Neural crest cell (in vitro differentiated cells): ENCODE measurements at places on chromosomes 4 and X.

- H3K4me1 ChIP-seq: no peaks in the 10 kb centered on the region
- DNase-seq: no peak
- H3K27ac ChIP-seq: no peak overlapping the region
- no peak overlapping the region for H3K4me3 ChIP-seq
- no peaks in the 10 kb centered on the region for H3K36me3 ChIP-seq
These were observed 99.9 kb upstream of the FMR1 start for GRCh38 chrX:147811803-147812202.

DNA sequence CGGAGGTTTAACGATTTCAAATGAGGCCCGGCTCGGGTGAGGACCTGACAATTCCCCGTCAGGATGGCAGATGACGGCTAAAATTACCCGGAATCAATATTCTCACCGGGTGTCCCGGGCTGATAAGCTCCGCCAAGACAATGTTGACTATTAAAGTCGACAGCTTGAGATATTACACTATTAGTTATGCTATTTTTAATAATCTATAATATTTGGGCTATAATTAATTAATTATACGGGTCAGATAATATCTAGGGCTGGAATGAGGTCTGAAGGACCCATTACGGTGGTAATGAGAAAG lies 9.4 kb upstream of the NKX1-1 start:
- H3K27ac ChIP-seq: no peak overlapping the region
- no peaks in the 10 kb centered on the region for H3K36me3 ChIP-seq

DNA sequence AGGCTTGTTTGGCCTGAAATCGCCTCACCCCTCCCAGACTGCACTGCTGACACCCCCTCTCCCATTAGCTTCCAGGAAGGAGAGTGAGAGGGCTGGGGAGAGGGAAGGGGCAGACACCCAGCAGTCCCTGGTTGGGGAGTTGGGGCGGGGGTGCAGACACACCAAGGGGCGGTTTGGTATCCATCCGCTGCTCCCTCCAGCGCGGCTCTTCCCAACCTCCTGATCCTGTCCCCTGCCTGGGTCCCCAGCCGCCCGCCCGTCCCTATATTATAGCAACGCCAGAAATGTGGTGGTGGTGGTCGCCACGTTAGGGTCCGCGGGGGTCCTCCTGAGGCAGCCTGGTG lies 24.9 kb downstream of the GPRASP3 start:
- DNase-seq: no peak
- H3K4me3 ChIP-seq: no peak overlapping the region
- H3K4me1 ChIP-seq: no peaks in the 10 kb centered on the region
- no peaks in the 10 kb centered on the region for H3K27me3 ChIP-seq

- no peak overlapping the region for H3K27ac ChIP-seq
- no peak overlapping the region for H3K4me3 ChIP-seq
- H3K4me1 ChIP-seq: peaks cover 3% of the 10 kb centered on the region
- no peak for DNase-seq
- H3K36me3 ChIP-seq: no peaks in the 10 kb centered on the region
These were observed 12.3 kb upstream of the SYTL5 start for GRCh38 chrX:37993837-37994619.

GRCh38 chr4:141131723-141132071 lies 1.6 kb downstream of the RNF150 start:
- no peak for DNase-seq
- H3K4me1 ChIP-seq: peaks cover 36% of the 10 kb centered on the region
- H3K27me3 ChIP-seq: peaks cover 37% of the 10 kb centered on the region
- H3K27ac ChIP-seq: no peak overlapping the region

- no peaks in the 10 kb centered on the region for H3K27me3 ChIP-seq
- H3K36me3 ChIP-seq: no peaks in the 10 kb centered on the region
- H3K4me1 ChIP-seq: peaks cover 12% of the 10 kb centered on the region
These were observed 10.7 kb downstream of the CAPN6 start for GRCh38 chrX:111259559-111259958.

DNA sequence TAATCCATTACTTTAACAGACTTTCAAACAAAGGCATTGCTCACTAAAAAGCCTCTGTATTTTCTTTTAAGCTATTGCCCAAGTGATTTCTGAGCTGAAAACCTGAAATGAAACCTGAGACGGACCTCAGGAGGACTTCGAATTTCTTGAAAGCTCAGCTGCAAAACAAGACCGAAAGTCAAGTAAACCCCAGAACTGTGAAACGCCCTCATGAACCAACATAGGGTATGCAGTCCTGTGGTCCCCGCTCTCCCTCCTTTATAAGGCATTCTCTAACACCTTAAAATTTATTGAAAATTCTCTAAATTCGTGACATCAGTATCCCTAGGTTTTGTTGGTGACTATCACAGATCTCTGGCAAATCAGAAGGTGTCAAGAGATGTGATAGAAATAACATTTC lies 91.8 kb downstream of the SHISA3 start:
- H3K36me3 ChIP-seq: no peaks in the 10 kb centered on the region
- H3K4me1 ChIP-seq: peaks cover 51% of the 10 kb centered on the region
- H3K4me3 ChIP-seq: no peak overlapping the region
- no peak for DNase-seq

DNA sequence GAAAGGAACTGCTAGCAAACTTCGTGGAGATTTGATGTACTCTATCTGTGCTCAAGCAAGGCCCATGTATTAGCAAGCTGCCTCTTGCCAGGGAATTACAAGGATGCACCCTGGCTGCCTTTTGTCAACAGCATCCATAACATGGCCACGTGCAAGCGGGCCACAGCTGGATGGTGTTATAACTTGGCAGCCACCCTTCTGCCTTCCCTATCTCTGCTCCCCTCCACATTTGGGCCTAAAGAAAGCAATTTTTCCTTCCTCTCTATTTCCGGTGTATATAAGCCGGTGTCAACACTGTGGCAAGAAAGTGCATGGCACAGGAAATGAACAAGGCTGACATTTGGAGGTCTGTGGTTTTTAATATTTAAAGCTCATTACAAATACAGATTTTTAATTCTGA lies 94.8 kb downstream of the CLNK start:
- no peaks in the 10 kb centered on the region for H3K36me3 ChIP-seq
- H3K4me3 ChIP-seq: no peak overlapping the region
- no peaks in the 10 kb centered on the region for H3K27me3 ChIP-seq
- DNase-seq: no peak

DNA sequence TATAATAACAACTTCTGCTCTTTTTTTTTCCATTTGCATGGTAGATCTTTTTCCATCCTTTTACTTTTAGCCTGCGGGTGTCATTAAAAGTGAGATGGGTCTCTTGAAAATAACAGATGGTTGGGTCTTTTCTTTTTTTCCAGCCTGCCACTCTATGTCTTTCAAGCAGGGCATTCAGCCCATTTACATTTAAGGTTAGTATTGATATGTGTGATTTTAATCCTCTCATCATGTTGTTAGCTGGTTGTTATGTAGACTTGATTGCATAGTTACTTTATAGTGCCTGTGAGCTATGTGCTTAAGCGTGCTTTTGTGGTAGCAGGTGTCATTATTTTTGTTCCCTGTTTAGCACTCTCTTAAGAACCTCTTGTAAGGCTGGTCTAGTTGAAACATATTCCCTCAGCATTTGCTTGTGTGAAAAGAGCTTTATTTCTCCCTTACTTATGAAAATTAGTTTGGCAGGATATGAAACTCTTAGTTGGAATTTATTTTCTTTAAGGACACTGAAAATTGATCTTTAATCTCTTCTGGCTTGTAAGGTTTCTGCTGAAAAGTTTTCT lies 326.1 kb downstream of the SH3BGRL start:
- DNase-seq: no peak
- no peak overlapping the region for H3K4me3 ChIP-seq
- no peaks in the 10 kb centered on the region for H3K36me3 ChIP-seq
- no peaks in the 10 kb centered on the region for H3K27me3 ChIP-seq
- H3K27ac ChIP-seq: no peak overlapping the region

- no peaks in the 10 kb centered on the region for H3K4me1 ChIP-seq
- no peak for DNase-seq
- H3K27ac ChIP-seq: no peak overlapping the region
- H3K27me3 ChIP-seq: peaks cover 26% of the 10 kb centered on the region
These were observed 14.5 kb downstream of the CSF2RA start for GRCh38 chrX:1283093-1283492.

- no peaks in the 10 kb centered on the region for H3K27me3 ChIP-seq
- H3K27ac ChIP-seq: no peak overlapping the region
These were observed 671.4 kb downstream of the ZNF674 start for GRCh38 chrX:45873781-45874180.

DNA sequence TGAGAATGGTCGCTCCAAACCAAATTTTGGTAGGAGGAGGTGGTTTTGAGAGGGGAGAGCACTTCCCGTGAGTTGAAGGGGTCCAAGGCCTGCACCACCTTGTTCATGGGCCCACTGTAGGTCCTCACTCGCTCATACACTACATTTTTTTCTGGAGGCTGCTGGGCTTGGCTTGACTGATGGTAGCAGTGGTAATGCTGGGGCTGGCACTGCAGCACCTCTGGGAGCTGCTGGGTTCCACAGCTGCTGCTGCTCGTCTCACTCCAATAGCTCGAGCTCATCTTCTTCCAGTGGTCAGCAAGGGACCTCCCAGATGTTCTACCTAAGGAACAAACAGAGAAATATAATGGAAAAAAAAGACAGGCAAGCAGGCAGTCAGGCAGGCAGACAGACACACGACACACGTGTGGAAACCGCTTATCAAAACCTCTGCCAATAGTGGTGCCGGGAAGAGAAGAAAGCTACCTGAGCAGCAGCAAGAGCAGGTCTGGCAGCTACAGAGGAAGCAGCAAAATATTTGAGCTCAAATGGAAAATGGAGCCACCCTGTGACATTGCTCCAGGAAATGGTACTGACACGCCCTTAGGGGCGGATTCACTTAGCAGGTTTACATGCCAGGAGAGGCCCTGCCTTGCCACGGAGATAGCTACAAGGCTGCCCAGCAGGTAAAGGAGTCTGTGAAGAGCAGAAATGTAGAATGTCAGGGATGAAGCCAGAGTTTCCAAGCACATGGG lies at the start of gene POF1B:
TSS of gene POF1B (minus strand) at position 492 of the 734 bp plus-strand sequence. CDS start at position 281, 211 bp downstream.
- H3K4me1 ChIP-seq: peaks cover 7% of the 10 kb centered on the region
- no peak for DNase-seq
- H3K36me3 ChIP-seq: no peaks in the 10 kb centered on the region
- H3K27ac ChIP-seq: no peak within 1 kb of the TSS
- H3K27me3 ChIP-seq: peaks cover 2% of the 10 kb centered on the region

GRCh38 chrX:153692003-153692402 lies 4.3 kb downstream of the SLC6A8 start:
- H3K27ac ChIP-seq: no peak overlapping the region
- peak overlapping the region; percentile 72 for H3K4me3 ChIP-seq
- H3K36me3 ChIP-seq: no peaks in the 10 kb centered on the region
- peaks cover under 1% of the 10 kb centered on the region for H3K4me1 ChIP-seq
- H3K27me3 ChIP-seq: peaks cover 6% of the 10 kb centered on the region

DNA sequence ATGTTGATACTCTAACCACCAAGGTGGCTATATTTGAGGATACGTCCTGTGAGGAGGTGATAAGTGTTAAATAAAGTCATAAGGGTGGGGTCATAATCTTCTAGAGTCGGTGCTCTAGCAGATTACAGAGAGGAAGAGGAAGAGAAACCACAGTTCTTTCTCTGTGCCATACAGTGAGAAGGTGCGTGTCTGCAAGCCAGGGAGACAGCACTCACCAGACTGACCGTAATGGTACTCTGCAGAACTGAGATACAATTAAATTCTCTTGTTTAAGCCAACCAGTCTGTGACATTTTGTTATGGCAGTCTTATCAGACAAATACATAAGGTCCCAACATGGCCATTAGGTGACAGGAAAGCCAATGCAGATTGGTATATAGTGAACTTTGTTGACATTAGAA lies 480.9 kb upstream of the IGFBP7 start:
- H3K36me3 ChIP-seq: no peaks in the 10 kb centered on the region
- DNase-seq: no peak
- H3K4me3 ChIP-seq: no peak overlapping the region
- H3K4me1 ChIP-seq: no peaks in the 10 kb centered on the region
- H3K27ac ChIP-seq: no peak overlapping the region

GRCh38 chrX:122238801-122239200 lies 945.3 kb upstream of the GRIA3 start:
- DNase-seq: no peak
- peak overlapping the region; percentile 60 for H3K27ac ChIP-seq
- peaks cover 2% of the 10 kb centered on the region for H3K36me3 ChIP-seq

GRCh38 chrX:77743720-77744119 lies 42.3 kb downstream of the ATRX start:
- DNase-seq: no peak
- H3K27ac ChIP-seq: peak overlapping the region; percentile 47
- no peaks in the 10 kb centered on the region for H3K27me3 ChIP-seq
- peaks cover 25% of the 10 kb centered on the region for H3K4me1 ChIP-seq
- H3K4me3 ChIP-seq: no peak overlapping the region

DNA sequence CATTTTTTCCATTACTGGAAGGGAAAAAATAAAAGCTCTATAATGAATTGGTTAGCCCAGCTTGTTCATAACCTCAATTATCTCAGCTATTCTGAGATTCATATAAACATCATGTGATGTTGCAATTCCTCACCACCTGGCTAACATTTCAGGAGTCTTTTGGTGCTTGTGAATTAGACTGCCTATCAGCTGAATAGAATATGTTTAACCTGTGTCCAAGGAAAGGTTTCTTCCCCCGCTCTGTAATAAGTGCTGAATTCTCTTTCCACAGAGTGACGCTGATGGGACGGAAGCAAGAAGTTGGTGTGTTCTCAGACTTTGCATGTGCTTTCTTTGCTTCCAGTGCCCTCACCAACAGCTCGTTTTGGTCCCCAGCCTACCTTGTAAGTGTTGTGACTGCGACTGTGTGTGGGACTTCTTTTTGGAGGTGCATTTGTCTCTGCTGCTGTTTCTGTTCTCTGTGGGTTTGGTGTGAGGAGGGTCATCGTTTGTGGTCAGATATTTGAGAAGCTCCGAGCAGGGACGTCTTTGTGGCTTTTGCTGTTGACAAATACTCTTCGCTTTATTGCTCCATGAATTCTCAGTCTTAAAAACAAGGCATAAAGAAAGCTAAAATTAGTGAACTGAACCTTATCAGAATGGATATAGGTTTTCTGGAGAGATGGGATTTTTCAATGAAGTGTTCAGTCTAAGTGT lies 61.7 kb downstream of the PPARGC1A start:
- no peaks in the 10 kb centered on the region for H3K4me1 ChIP-seq
- no peak for DNase-seq
- H3K27ac ChIP-seq: no peak overlapping the region
- no peaks in the 10 kb centered on the region for H3K27me3 ChIP-seq
- no peak overlapping the region for H3K4me3 ChIP-seq

DNA sequence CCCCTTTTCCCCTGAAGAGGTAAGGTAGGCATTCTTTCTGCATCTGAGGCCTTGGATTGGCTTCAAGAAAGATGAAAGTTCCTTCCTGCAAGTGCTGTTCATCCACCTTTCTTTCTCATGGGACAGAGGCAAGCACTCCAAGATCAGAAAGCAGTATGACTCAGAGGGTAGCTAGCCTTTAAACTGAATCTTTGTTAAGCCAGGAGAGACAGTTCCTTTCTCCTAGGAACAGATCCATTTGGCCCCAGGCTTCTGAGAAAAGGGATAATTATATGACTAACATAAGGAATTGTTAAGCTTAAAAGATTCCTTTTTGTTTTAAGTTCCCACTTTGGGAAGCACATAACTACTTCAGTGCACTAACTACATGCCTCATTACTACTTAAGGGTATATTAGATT lies 192.0 kb downstream of the PPP3CA start:
- no peak overlapping the region for H3K27ac ChIP-seq
- no peaks in the 10 kb centered on the region for H3K27me3 ChIP-seq
- peaks cover 33% of the 10 kb centered on the region for H3K4me1 ChIP-seq
- DNase-seq: no peak
- no peaks in the 10 kb centered on the region for H3K36me3 ChIP-seq
